Fibroblast of skin of abdomen (primary cell): ENCODE measurements at places on chromosomes 11 and 22.

GRCh38 chr11:78076733-78077403, 2.8 kb downstream of the NDUFC2 start:
- DNase-seq: no peak

GRCh38 chr11:15266999-15267398, 152.3 kb downstream of the INSC start:
- DNase-seq: no peak

DNA sequence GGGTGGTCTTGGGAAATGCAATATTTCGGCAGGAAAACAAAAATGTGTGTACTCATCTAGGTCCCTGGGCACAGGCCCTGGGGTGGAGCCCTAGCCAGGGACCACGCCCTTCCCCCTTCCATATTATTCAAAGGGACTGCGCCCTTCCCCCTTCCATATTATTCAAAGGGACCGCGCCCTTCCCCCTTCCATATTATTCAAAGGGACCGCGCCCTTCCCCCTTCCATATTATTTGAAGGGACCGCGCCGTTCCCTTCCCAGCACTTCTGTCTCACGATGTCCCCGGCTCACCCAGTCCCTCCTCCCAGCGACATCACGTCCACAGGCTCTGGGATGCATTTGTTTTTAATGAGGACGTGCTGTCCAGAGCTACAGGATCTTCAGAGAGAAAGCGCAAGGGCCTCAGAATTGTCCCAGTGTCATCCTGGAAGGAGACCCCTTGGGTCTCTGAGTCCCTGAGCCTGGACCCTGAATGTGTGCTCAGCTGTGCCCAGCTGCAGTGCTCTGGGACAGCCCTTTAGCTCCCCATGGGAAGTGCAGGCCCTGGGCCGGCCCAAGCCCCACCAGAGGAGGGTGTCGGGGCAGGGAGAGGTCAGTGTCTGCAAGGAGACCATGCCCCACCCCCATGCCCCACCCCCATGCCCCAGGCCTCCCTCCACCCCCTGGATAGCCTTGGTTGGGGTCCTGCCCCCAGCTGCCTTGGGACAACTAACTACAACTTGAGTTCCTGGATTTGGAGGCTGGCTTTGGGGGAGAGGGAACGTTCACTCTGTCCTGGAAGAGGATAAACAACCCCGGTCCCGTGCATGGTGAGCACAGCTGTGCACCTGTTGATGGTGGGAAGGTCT, 810.0 kb downstream of the BRD1 start:
- DNase-seq: no peak

DNA sequence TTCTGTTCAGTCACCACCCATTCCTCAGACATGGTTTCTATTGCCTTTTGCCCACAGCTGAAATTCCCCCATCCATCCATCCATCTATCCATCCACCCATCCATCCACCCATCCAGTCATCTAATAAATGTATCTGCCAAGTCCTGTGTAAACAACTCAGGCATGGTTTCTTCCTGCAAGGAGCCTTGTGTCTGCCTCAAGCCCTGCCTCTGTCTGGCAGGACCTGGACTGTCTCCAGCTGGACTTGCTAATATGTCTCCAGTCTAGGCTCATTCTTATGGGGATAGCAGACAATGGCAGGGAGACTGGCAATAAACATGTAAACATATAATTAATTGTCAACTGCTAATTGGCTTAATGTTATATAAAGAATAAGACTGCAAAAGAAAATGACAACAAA, 64.7 kb upstream of the AMPD3 start:
- no peak for DNase-seq

GRCh38 chr22:35064664-35065063, 1.3 kb upstream of the ISX start:
- peak; percentile 2 for DNase-seq

- peak; percentile 33 for DNase-seq
Observed at GRCh38 chr11:111764621-111765020, 1.6 kb downstream of the PPP2R1B start.

DNA sequence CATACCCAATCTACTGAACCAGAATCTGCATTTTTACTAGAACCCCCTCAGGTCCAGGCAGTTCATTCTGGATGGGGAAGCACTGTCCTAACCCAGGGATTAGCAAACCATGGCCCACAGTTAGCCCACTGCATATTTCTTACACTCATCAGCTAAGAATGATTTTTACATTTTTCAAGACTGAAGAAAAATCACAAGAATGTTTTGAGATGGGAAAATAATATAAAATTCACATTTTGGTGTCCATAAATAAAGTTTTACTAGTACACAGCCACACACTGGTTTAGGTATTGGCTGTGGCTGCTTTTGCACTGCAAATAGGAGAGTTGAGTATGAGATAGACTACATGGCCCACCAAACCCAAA, 59.4 kb downstream of the PPFIBP2 start:
- DNase-seq: peak; percentile 55

- no peak for DNase-seq
Observed at GRCh38 chr22:29039148-29039547, 22.5 kb downstream of the C22orf31 start.

DNA sequence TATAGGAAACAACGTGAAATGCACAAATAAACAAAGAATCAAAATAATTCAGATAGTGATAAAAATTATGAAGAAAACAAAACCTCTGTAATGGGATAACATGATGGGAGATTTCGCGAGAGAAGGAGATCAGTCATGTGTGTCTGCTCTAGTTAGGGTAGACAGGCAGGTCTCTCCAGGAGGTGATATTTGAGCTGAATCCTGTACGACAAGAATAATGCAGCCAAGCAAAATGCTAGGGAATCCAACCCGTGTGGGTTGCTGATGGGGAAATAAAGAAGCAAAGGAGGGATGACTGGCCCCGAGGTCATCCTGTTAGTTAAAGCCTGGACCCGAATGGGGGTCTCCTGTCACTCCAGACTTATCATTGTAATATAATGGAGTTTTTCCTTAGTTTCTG, 16.0 kb downstream of the MAML2 start:
- DNase-seq: no peak

DNA sequence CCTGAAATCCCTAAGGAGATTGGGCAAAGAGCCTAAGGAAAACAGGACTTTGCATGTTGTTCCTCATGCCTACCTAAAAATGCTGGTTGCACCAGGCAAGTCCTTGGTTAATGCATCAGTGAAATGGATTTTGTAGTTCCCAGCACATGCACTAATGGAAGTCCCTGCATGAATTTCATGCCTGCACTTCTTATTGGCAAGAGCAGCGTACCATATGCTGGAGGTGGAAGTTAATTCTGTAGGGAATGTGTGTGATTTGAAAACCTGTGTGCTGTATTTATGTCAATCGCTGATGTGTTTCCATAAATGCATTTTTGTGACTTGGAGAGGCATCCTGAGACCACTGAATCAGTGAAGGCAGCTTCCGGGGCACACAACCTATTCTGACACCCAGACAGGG, 140.3 kb upstream of the MTNR1B start:
- no peak for DNase-seq
